ENCODE measurements at places on chromosomes 6 and 20.
A peak's percentile ranks its signal among the peaks of the same experiment; 100 is the strongest.

GRCh38 chr6:64074981-64075380, 439.4 kb downstream of the PHF3 start:
- DNase-seq: no peak

DNA sequence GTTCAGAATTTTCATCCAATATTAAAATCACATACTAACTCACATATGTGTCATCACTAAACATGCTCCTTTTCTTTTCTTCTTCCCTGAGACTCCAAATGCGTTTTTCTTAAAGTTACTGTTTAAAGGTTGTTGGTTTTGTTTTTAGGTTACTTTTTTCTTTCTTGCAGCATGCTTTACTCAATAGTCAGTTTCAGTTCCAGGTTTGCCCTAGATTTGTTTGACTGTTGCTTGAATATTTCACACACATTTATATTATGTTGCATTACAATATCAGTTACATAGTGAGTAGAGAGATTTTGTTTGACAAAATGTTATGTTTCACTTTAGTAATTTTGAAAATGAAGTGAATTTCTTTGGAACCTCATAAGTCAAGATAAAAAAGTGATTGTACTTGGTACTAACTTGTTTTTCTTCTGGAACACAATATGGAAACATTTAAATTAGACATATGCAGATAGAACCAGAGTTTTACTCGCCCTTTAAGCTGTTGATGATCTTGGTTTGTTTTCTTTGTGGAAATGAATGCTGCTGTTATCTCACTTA, 27.3 kb downstream of the FNDC1 start:
- DNase-seq: no peak

DNA sequence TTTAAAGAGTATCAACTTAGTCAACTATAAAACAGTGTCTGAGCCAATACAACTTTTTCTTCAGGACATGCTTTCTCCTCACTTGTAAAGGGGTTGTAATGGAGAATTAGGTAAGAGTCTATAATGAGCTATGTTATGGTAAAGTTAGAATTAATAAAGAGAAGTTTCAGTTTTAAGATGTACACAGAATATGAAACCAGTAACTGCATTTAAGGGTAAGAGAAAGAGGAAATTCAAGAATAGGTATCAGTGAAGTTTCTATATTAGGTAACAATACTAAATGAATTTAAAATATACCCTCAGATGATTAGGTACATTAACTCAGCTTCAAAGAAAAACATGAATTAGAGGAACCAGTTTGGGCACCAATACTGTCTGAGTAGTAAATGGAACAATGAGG, 1444.3 kb upstream of the ADGRB3 start:
- no peak for DNase-seq

- DNase-seq: peak; percentile 75
These were observed 177.9 kb upstream of the ZNF184 start for GRCh38 chr6:27650620-27651370.

GRCh38 chr6:18897350-18897749, 510.2 kb downstream of the RNF144B start:
- DNase-seq: no peak

- DNase-seq: no peak
These were observed 4.3 kb downstream of the GFRA4 start for GRCh38 chr20:3658716-3659491.

- no peak for DNase-seq
These were observed 12.3 kb upstream of the VSTM2L start for GRCh38 chr20:37890643-37891042.

GRCh38 chr20:11553603-11554002, 364.1 kb upstream of the BTBD3 start:
- DNase-seq: no peak

DNA sequence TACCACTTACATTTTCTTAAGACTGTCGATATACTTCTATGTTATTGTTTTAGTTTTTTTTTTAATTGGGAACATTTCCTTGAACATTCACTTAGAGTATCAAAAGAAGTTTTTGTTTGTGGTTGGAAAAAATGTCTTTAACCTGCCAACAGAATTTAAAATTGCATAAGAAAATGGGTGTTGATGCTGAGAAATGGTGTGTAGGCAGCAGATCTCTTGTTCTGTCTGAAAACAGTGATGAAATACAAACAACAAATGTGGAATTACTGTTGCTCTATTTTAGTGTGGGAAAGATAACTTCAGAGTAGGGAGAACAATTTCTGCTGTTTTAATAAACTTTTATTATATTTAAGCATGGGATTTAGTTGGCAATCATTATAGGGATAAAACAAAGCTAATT, 293.5 kb downstream of the CDKAL1 start:
- no peak for DNase-seq

DNA sequence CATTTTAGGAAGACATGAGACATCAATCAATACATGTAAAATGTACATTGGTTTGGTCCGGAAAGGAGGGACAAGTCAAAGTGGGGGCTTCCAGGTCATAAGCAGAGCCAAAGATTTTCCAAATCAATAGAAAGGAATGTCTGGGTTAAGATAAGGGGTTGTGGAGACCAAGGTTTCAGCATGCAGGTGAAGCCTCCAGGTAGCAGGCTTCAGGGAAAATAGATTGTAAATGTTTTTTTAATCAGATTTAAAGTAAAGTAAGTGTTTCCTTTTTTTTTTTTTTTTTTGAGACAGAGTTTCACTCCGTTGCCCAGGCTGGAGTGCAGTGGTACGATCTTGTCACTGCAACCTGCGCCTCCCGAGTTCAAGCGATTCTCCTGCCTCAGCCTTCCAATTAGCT, 16.8 kb upstream of the SERPINB9 start:
- peak; percentile 2 for DNase-seq

DNA sequence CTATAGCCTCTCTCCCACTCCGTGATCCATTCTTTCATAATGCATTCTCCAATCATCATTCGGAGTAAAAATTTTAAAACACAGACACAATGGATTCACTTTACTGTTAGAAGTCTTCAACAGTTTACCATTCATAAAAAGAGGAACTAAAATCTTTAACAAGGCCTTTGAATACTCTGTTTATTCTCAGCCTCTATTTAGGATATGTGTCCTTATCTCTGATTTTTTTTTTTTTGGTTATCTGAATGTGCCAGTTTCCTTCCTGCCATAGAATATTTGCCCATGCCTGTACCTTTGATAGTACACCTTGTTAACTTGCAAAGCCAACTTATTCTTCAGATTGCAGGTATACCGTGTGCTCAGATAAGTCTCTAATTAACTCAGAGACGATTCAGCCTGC, 11.1 kb downstream of the CRISP1 start:
- no peak for DNase-seq

DNA sequence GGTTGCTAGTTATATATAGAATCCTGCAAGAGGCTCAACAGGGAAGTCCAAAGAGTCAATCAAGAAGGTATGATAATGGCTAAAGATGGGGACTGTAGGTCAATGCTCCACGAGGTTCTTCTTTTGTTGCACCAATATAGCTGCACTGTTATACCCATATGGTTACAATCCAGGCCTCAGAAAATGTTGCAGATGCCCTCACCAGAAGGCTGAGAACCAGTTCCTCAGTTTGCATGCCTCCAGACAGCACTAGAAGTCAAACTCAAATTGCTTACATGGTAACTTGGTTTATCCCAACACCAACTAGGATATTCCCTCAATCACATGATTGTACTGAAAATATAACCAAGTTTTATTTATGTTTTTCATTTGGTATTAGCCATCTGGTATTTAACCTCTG, 12.1 kb downstream of the EEF1A1 start:
- DNase-seq: no peak

- DNase-seq: peak; percentile 8
These were observed 661 bp downstream of the LCA5 start for GRCh38 chr6:79536585-79536953.

GRCh38 chr6:97669191-97670031, 386.4 kb upstream of the MMS22L start:
- peak; percentile 70 for DNase-seq

DNA sequence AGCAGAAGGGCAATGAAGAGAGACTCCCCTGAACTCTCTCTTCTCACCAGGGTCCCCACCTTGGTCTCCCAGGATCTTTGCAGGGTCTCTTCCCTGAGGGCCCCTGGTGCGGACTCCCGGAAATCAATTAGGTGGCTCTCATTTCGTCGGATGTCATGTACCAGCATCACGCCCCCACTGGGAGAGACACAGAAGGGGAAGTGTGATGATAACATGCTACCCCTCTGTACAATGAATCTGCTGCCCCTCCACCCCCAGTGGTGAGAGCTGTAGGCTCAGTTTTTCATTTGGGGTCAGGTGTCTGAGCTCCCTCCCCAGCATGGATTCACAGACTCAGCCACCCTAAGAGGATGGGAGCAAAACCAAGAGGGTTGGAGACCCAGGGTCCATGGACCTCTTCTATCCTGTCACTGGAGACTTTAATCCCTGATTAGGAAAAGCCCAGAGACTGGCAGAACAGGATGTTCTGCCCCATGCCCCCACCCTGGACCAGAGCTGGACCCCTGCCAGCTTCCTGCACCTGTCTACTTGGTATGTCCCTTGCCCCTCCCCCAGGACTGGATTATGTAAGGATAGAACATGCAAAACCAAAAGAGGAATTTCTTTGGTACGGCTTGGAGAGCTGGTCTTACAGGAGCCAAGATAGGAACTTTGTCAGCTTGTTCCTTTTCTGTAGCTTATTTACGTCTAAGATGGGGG, 11.1 kb downstream of the GGT7 start:
- DNase-seq: peak; percentile 27

DNA sequence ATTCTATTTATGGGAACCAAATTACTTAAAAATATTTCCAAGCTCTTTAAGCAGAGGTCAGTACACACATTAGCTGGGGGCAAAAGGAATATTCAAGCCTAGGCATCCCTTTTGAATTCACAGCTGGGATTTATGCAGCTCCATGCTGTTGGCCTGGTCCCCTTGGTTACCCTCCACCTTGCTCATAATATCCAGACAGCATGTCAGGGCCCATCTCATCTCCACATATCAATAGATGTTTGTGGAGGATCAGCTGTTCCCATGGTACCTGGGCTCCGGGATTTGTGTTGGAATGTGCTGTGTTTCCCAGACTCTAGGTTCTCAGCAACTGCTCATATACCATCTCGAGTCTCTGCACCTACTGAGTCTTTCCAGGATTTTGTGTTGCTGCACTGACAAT, 534.8 kb downstream of the BMP2 start:
- no peak for DNase-seq

DNA sequence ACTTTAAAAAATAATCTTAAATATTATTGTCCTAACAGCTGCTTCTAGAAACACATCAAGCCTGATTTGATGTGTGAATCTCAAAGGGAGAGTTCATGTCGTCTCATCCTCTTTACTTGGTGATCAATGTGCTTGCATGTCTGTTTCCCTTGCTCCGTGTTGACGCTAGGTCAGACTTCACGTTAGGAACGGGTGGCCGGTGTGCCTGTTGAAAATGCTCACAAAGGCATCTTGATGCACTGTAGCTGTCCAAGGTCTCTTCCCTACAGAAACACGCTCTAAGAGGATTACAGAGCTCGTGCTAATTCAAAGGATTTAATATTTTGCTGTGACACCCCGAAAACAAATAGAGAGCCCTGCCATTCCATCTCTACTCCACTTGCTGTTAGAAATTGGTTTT, 84.6 kb downstream of the ID4 start:
- DNase-seq: peak; percentile 80

GRCh38 chr6:53926505-53926904, 131.7 kb downstream of the LRRC1 start:
- DNase-seq: no peak

- DNase-seq: no peak
These were observed 59.9 kb upstream of the MAP7 start for GRCh38 chr6:136609873-136610706.

DNA sequence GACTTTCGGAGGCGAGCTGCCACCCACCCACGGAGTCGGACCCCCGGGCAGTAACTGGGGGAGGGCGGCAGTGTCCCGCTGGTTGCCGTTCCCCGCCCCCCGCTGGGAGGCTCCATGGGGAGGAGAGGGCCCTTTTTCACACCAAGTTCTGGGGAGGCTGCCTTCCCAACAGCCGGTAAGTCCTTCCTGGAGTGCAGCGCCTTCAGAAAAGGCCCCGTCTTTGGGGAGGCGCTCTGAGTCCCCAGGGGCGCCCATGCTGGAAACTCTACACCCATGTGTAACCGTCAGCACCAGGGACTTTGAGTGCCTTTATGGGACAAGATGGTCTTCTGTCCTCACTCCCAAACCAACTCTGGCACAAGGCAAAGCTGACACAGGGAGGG, 430 bp upstream of the SOX18 start:
- DNase-seq: no peak

DNA sequence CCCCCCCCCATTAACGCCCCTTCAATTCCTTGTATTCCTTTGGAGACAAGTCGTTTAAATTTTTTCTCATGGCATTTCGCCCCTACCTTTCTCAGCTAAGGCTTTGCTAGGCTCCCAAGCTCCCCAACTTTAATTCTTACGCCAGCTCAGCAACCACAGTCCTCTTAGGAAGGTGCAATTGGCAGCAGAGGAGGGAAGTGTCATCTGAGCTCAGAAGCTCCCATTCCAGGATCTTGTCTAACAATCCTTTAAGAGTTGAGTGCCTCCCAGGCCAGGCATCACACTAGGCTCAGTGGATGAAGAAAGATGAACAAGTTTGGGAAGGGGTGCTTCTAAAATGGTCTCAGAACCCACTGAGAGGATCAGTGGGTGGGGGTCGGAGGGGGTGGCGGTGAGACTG, 131.2 kb upstream of the AKAP12 start:
- no peak for DNase-seq

DNA sequence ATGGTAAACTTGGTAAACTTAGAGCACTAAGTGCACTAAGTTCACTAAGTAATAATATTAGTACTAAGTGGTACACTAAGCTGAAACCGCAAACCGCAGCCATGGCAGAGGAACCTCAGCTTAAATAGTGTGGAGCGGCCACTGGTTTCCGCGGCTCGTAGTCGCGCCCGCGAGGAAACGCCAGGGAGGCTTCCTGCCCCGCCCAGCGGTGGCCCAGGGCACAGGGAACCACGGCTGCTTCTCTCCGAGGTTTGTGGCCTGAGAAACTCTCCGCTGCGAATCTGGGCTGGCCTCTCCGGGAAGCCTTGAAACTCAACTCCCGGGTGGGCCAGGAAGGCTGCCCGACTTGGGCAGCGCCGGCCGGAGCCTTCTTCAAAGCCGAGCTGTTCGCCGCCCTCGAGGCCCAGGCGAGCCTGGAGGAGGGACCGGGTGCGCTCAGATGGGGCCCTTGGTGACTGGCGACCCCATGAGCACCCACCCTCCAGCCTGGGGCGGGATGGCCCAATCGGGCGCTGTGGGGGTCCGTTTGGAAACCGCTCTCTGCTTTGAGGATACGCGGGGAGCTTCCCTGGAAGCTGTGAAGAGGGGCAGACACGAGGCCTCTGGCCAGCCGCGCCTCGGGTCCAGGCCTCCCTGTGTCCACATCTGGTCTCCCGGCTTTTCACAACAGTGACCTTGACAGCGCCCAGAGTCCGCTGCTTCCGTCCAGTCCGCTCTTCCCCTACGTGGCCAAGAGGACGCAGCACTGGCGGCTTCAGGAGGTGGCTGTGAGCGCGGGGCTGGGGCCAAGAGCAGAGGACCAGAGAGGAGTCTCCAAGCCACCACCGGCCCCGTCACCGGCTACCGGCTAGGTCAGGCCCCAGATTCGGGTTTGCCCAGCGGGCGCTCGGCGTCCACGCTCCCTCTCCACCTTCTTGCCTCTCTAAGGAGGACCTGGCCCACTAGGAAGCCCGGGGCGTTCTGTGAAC, 25.4 kb upstream of the HLA-E start:
- no peak for DNase-seq

- no peak for DNase-seq
These were observed 55.2 kb upstream of the RBM24 start for GRCh38 chr6:17225767-17226630.

GRCh38 chr6:64037427-64037826, 401.8 kb downstream of the PHF3 start:
- no peak for DNase-seq

- DNase-seq: peak; percentile 41
These were observed 9.2 kb downstream of the FOXS1 start for GRCh38 chr20:31835977-31836852.

- DNase-seq: no peak
These were observed 214.6 kb downstream of the SMOC2 start for GRCh38 chr6:168655462-168656152.
